ENCODE measurements at places on chromosomes 2 and 18. TPM values are rescaled to one million over a fixed set of nuclear protein-coding genes. Genes with fewer than 3 reads are reported as not detected.

The FIGN gene
- total RNA-seq = 0.31 TPM

The DSG4 gene
- not detected for total RNA-seq

The STARD6 gene
- not detected for total RNA-seq

The LYPD1 gene
- 3.1 TPM for total RNA-seq

The MAP3K19 gene
- not detected for total RNA-seq

The RTKN gene
- total RNA-seq = 3.2 TPM

Data from bladder microvascular endothelial cell (primary cell).